Activated T-cell treated with anti-CD3 and anti-CD28 coated beads for 4 hours (primary cell): ENCODE measurements at places on chromosomes 6 and 20.

- no peak for DNase-seq
Measured at GRCh38 chr20:11867291-11867919, 50.3 kb upstream of the BTBD3 start.

DNA sequence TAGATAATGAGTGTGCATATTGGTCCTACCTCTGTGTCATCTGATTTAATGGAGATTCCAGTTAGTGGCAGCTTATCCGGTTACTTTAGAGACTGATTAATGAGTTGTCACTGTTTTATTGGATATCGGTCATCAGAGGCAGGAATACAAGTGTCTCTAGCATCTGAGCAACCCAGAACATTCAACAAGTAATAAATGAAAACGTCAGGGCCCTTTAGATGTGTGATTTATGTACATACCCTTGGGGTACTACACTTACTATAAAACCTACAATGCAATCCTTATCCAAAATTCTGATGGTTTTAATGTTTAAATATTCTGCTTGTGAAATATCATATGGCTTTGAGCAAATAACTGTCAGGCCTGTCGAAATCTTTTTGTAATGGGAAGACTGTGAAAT lies 1117.9 kb upstream of the FLRT3 start:
- DNase-seq = no peak

DNA sequence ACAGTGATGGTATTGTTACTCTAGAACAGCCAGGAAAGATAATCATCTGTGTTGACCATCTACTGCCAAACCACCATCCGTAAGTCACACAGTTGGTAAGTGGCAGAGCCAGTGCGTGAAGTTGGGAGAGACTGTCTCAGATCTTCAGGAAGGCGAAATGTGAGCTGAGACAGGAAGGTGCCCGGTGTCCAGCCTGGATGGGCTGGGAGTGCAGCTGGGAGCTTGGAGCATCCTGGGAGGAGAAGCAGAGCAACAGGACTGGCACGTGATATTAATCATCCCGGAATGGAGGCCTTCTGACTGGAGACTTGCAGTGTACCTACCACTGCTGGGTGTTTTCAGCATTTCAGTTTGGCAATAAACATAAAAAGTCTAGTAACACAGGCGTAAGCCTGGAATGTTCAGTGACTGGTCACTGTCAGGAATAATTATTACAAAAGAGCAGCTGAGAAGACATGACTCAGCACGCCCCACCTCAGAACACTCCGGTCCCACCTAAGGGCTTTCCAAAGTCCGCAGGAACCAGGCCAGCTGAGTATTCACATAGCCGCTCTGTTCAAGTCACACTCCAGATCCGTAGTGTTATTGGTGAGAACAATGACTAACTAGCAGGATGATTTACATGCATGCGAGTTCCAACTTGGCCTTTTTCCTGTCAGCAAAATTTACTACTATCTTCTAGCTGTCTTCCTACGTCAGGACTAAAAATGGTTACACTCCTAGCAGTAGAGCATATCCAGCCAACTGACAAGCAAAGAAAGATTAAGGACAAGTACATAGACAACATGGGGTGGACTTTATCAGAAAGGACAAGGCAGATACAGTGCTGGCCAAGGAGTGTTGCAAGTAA lies 45.1 kb upstream of the PNRC1 start:
- no peak for DNase-seq

GRCh38 chr6:10577112-10577511 lies 56.0 kb downstream of the GCNT2 start:
- DNase-seq = no peak

DNA sequence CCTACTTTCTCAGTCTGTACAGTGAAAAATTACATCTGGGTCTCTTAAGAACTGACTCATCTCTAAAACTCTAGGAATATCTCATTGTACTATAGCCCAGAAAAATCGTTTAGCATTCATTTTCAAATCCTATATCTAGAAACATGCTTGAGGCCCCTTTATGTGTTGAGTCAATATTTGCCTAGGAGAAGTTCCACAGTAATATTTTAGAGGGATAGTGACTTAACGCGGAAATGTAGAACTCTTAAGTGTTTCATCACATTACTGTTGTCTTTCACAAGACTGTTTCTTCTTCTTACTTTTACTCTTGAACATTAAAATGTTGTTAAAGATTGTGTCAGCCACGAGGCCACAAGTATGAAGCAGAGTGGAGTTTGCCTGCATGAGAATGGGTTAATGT lies 23.0 kb upstream of the MYLIP start:
- no peak for DNase-seq
